Glutamatergic neuron (in vitro differentiated cells): ENCODE measurements at places on chromosomes 6 and 20. TPM values are rescaled to one million over a fixed set of nuclear protein-coding genes. Genes with fewer than 3 reads are reported as not detected.
A peak's percentile ranks its signal among the peaks of the same experiment; 100 is the strongest.

RUNX2 gene
- not detected for total RNA-seq

KCNK15 gene
- total RNA-seq, result 0.22 TPM

C6orf132 gene
- total RNA-seq, result 0.25 TPM

GSTA3 gene
- not detected for total RNA-seq

TSBP1 gene
- total RNA-seq, result not detected

CGA gene
- total RNA-seq, result not detected

RIPPLY2 gene
- total RNA-seq, result 4.9 TPM

EMILIN3 gene
- total RNA-seq, result not detected

WFDC2 gene
- 4.8 TPM for total RNA-seq

- peaks cover 19% of the 10 kb centered on the region for H3K4me1 ChIP-seq
- no peak overlapping the region for H3K27ac ChIP-seq
- no peaks in the 10 kb centered on the region for H3K36me3 ChIP-seq
- no peak for DNase-seq
Observed at GRCh38 chr6:128233531-128233930, 286.9 kb downstream of the PTPRK start.

- H3K4me3 ChIP-seq, result no peak overlapping the region
- no peaks in the 10 kb centered on the region for H3K36me3 ChIP-seq
- H3K27ac ChIP-seq, result no peak overlapping the region
- no peak for DNase-seq
- H3K27me3 ChIP-seq, result peaks cover 11% of the 10 kb centered on the region
Observed at GRCh38 chr6:149887343-149887742, 10.6 kb downstream of the RAET1E start.

GRCh38 chr6:9208966-9209365 lies 773.6 kb upstream of the SLC35B3 start:
- H3K36me3 ChIP-seq, result no peaks in the 10 kb centered on the region
- DNase-seq, result no peak
- no peaks in the 10 kb centered on the region for H3K27me3 ChIP-seq
- H3K27ac ChIP-seq, result no peak overlapping the region

DNA sequence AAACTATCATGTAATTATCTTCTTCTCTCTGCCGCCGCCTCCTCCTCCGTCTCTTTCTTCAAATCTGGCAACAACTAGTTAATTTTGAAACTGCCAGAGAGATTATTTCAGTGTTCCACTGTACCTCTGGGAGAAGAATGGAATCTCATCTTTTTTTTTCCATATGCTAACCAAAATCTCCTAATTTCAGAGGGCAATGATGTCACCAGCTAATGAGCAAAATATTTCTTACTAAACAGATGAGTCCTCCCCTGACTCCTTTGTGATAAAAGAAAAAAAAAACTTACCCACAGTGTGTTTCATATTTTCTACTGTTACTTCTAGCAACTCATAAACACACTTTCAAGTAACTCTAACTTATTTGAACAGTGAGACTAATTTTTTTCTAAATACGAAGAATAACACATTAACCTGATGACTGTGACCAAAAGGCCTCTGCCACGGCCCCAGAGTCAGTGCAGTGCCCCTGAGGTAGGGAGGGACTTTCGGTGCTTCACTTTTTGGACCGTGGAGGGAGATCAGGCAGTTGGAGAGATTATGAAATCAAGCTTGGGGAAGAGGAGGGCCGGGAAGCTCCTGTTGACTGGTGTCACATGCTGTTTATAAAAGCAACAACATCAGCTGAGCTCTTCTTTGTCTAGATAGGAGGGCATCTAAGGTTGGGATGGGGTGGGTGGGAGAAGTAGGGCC lies 159.6 kb downstream of the SASH1 start:
- H3K27ac ChIP-seq, result no peak overlapping the region
- H3K4me1 ChIP-seq, result peaks cover 3% of the 10 kb centered on the region
- DNase-seq, result no peak
- no peaks in the 10 kb centered on the region for H3K36me3 ChIP-seq
- H3K4me3 ChIP-seq, result no peak overlapping the region

DNA sequence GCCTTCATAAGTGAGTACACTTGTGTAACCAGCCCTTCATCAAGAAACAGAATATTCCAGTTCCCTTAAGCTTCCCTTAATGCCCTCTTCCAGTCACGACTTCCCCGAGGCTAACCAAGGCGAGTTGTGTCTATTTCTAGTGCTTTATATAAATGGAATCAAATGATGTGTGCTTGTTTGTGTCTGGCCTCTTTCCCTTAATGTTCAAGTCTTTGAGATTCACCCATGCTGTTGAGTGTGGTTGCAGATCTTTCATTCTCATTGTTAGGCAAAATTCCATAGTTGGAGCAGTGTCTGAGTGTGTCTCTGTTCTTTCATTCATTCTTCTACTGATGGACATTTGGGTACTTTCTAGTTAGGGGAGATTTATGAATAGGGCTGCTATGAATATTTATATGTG lies 135.0 kb downstream of the CEBPB start:
- peaks cover 5% of the 10 kb centered on the region for H3K27me3 ChIP-seq
- DNase-seq, result no peak
- no peak overlapping the region for H3K27ac ChIP-seq

GRCh38 chr6:89680150-89680549 lies 41.6 kb upstream of the LYRM2 start:
- DNase-seq, result no peak
- no peak overlapping the region for H3K27ac ChIP-seq
- no peaks in the 10 kb centered on the region for H3K27me3 ChIP-seq
- H3K4me1 ChIP-seq, result no peaks in the 10 kb centered on the region
- H3K36me3 ChIP-seq, result no peaks in the 10 kb centered on the region
- H3K4me3 ChIP-seq, result no peak overlapping the region

- H3K4me3 ChIP-seq, result no peak overlapping the region
- no peak overlapping the region for H3K27ac ChIP-seq
- H3K36me3 ChIP-seq, result no peaks in the 10 kb centered on the region
Observed at GRCh38 chr6:160088069-160088783, 33.4 kb upstream of the SLC22A1 start.

DNA sequence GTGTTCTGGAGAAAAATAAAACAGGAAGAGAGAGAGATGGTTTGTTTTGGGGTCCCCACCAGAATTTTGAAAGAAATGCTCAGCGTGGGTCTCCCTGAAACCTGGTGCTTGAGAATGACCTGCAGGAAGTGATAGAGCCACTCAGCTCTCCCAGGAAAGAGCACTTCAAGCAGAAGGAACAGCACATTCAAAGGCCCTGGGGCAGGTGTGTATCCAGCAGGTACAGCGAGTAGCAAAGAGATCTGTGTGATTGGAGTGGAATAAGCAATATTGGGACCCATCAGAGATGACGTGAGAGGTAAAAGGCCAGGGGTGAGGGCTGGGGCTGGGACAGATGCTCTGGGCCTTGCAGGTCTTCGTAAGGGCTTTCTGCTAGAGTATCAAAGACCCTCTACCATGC lies 89.5 kb upstream of the CCDC167 start:
- peaks cover 15% of the 10 kb centered on the region for H3K4me1 ChIP-seq
- no peak overlapping the region for H3K27ac ChIP-seq
- no peaks in the 10 kb centered on the region for H3K36me3 ChIP-seq
- H3K4me3 ChIP-seq, result no peak overlapping the region

DNA sequence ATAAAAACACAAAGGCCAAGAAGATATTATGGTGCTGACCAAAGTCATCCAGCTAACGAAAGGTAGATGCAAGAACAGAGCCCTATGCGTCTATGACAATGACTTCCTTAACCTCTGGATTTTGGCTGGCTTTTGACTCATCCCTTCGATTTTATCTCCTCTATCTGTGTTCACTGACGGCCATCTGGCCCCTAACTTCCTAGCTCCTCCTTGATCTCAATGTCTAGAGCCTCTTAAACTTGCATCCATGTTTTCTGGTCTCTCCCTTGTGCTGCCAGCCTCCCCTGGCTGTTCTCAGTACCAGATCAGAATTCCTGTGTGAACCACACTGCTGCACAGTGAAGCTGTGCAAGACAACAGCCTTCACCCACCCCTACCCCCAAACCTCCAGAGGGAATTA lies 452.9 kb downstream of the UTRN start:
- H3K36me3 ChIP-seq, result no peaks in the 10 kb centered on the region
- H3K27ac ChIP-seq, result peak overlapping the region; percentile 85
- H3K4me1 ChIP-seq, result peaks cover 36% of the 10 kb centered on the region
- H3K4me3 ChIP-seq, result peak overlapping the region; percentile 51
- peak; percentile 28 for DNase-seq
- H3K27me3 ChIP-seq, result no peaks in the 10 kb centered on the region

- H3K4me1 ChIP-seq, result no peaks in the 10 kb centered on the region
- H3K36me3 ChIP-seq, result no peaks in the 10 kb centered on the region
- DNase-seq, result no peak
- H3K27me3 ChIP-seq, result no peaks in the 10 kb centered on the region
- H3K27ac ChIP-seq, result no peak overlapping the region
- no peak overlapping the region for H3K4me3 ChIP-seq
Observed at GRCh38 chr6:162478192-162478671, 249.3 kb downstream of the PRKN start.

- no peak overlapping the region for H3K4me3 ChIP-seq
- H3K4me1 ChIP-seq, result peaks cover 2% of the 10 kb centered on the region
- no peak overlapping the region for H3K27ac ChIP-seq
- no peak for DNase-seq
- no peaks in the 10 kb centered on the region for H3K27me3 ChIP-seq
Observed at GRCh38 chr6:87791029-87791428, 89.0 kb upstream of the AKIRIN2 start.

DNA sequence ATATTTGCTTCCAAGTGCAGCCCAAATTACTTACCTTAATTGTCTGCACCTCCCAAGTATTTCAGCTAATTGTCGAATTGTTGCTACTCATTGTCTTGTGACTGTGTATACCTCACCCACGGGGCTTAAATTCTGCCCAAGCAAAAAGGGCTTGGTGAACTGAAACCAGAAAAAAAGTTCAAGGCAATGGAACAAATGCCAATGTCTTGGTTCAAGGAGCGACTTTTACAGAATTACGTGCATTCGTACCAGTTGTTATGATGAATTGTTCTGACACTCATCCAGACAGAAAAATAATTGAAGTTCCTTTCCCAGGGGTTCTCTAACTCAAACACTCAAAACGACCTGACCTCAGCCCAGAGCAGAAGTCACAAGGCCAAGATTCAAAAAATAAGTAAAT lies 13.9 kb upstream of the PXDC1 start:
- no peaks in the 10 kb centered on the region for H3K36me3 ChIP-seq
- H3K4me3 ChIP-seq, result no peak overlapping the region
- DNase-seq, result no peak
- H3K27me3 ChIP-seq, result no peaks in the 10 kb centered on the region

DNA sequence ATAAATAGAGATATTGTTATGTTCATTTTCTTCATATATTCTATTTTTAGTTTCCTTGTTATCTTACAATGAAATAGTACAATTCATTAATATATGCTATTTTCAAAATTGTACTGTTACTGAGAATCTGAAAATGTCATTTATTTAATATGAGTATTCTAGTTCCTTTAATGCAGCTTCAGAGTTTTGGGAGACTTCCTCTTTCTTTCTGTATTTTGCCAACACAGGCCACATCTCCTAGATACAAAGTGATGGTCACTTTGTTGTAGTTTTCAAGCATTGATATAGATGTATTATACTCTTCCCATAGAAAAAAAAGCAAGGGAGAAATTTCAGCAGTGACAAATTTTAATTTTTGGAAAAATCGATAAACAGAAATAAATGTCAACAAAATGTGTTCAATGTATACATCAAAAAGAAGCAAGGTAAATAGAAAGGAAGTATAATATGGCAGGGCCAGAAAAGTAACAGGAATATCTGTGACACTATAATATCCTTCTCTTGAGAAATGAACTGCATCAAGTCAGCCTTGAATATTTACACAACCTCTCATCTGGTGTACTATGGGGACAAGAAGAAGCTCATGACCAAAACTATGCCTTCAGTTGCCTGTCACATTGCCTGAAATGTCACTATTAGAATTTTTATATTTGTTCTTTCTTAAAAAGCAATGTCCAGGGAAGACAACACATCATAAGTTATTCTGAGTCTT lies 396.0 kb downstream of the TBC1D32 start:
- no peak for DNase-seq
- no peaks in the 10 kb centered on the region for H3K27me3 ChIP-seq
- H3K36me3 ChIP-seq, result no peaks in the 10 kb centered on the region
- H3K4me3 ChIP-seq, result no peak overlapping the region
- no peaks in the 10 kb centered on the region for H3K4me1 ChIP-seq

GRCh38 chr20:24004471-24004870 lies 15.9 kb upstream of the GGTLC1 start:
- no peak overlapping the region for H3K4me3 ChIP-seq
- no peak overlapping the region for H3K27ac ChIP-seq
- H3K27me3 ChIP-seq, result peaks cover 3% of the 10 kb centered on the region
- DNase-seq, result no peak
- H3K36me3 ChIP-seq, result no peaks in the 10 kb centered on the region

DNA sequence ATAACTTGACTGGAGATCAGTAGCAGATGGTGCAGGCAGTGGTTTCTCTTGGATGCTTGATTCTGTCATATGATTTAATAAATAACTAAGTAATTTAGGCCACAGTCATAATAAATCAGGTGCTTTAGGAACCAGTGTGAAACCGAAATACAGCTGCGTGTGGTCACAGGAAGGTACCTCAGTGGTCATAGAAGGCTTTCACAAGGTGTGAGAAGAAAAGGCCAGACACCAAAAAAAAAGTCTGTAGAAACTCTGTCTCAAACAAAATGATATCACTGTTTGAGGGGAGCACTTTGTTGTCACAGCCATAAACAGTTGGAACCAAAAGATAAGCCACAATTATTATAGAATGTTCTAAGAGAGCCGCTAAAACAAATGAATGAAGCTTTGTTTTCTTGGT lies 56.5 kb downstream of the ARMC2 start:
- no peaks in the 10 kb centered on the region for H3K4me1 ChIP-seq
- H3K36me3 ChIP-seq, result no peaks in the 10 kb centered on the region
- H3K27me3 ChIP-seq, result no peaks in the 10 kb centered on the region
- no peak overlapping the region for H3K27ac ChIP-seq
- no peak for DNase-seq

GRCh38 chr6:6703699-6704098 lies 115.2 kb downstream of the LY86 start:
- H3K36me3 ChIP-seq, result no peaks in the 10 kb centered on the region
- peaks cover 40% of the 10 kb centered on the region for H3K4me1 ChIP-seq
- DNase-seq, result no peak

- peak; percentile 19 for DNase-seq
- no peaks in the 10 kb centered on the region for H3K27me3 ChIP-seq
- H3K4me3 ChIP-seq, result no peak overlapping the region
- no peak overlapping the region for H3K27ac ChIP-seq
- no peaks in the 10 kb centered on the region for H3K36me3 ChIP-seq
Observed at GRCh38 chr6:89023591-89024441, 56.7 kb upstream of the PNRC1 start.

- DNase-seq, result no peak
- no peaks in the 10 kb centered on the region for H3K4me1 ChIP-seq
- H3K27ac ChIP-seq, result no peak overlapping the region
- H3K36me3 ChIP-seq, result peaks cover 13% of the 10 kb centered on the region
Observed at GRCh38 chr6:151413372-151414145, 22.2 kb upstream of the ZBTB2 start.

DNA sequence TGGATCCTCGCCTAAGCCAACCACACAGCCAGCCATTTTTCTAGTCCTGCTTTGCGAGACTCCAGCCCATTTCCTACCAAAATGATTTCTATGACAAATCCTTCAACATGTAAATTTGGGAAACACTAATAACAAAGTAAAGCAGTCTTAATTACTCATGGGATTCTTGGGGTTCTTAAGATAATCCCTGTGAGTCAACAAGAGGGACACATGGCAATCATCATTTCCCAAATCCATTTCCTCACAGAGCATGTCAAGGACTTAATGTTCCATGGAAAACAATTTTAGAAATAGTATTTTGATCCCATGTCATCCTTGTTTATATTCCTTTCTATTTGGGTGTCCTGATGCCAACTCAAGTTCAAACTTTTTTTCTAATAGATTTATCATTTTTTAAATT lies 322.7 kb upstream of the NOX3 start:
- H3K36me3 ChIP-seq, result no peaks in the 10 kb centered on the region
- no peak overlapping the region for H3K27ac ChIP-seq
- no peak for DNase-seq
- no peaks in the 10 kb centered on the region for H3K4me1 ChIP-seq
- no peak overlapping the region for H3K4me3 ChIP-seq
